ENCODE measurements at places on chromosomes 5 and 9.

- DNase-seq, result no peak
These were observed 151.2 kb upstream of the KIF2A start for GRCh38 chr5:62154758-62155157.

DNA sequence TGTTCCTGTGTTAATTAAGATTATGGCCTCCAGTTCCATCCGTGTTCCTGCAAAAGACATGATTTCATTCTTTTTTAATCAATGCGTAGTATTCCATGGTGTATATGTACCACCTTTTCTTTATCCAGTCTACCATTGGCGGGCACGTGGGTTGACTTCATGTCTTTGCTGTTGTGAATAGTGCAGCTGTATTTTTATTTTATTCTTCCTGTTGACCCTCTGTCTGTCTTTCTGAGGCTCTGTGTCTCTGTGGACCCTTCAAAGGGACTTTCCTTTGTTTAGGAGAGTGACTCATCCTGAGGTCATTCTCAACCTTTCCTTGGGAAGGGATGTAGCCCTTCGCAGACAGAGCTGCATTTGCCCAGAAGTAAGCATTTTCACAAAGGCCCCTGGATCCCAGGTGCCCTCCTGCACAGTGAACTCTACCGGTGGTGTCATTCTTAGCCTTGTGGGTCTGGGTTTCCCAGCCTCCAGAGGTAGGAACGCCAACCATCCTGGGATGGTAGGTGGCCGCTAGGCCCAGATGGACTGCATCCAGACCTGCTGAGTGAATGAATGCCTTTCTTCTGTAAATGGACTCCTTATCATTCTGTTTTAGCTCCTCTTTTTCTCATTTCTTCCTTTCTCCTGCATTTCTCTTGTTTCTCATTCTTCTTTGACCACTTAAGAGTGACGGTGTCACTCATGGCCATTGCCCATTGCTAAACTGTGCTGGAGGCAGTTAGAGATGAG, 22.4 kb downstream of the TRIO start:
- DNase-seq, result no peak

GRCh38 chr9:6787793-6788161, 30.0 kb downstream of the KDM4C start:
- DNase-seq, result no peak

DNA sequence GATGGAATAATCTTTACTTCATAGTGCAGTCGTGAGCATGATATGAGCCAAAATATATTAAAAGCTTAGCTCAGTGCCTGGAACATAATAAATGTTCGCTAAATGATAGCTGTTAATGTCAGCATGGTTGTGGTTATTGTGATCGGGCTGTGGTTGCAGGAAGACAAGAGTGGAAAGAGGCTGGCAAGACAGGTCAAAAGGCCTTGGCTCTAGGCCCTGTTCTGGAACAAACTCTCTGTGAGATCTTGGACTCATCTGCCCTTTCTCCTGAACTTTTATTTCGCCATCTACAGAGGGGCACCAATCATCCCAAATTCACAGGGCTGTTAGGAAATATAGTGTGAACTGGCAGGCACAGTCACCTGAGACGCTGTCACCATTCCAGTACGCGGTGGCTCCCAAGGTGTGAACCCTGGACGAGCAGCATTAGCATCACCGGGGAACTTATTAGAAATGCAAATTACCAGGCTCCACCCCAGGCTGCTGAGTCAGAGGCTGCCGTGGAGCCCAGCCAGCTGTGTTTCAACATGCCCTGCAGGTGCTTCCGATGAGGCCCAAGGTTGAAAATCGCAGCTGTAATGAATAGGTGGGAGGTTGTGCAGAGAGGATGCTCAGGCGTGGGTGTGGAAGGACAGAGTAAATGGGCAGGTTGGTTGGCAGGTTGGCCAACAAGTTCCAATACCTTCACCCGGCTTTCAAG, 50.2 kb upstream of the SAP30L start:
- no peak for DNase-seq

DNA sequence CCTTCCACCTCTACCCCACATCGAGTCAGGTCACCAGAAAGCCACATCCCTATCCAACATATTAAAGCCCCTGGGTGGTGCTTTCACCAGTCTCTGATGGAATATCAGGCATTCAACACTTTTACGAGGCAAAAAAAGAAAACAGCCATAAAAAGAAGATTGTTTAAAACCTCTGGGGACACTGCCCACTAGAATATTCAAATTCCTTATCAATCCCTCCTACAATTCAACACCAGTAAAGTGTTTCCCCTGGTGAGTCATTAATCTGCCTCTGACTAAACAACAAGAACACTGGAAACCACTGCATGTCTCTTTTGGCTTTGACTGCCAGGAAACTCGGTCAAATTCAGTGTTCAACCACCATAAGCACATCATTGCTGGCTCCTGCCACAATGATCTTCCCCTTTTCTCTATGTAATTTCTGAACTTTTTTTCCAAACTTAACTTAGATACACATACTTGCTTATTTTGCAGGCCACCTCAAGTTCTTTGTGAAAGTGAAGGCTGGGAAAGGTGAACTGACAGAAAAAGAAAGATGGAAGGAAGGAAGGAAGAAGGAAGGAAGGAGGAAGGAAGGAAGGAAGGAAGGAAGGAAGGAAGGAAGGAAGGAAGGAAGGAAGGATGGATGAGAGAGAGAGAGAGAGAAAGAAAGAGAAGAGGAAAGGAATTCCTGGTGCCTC, 105.3 kb downstream of the PAX5 start:
- no peak for DNase-seq

- DNase-seq, result no peak
These were observed 4.5 kb downstream of the ZNF608 start for GRCh38 chr5:124741711-124742496.

DNA sequence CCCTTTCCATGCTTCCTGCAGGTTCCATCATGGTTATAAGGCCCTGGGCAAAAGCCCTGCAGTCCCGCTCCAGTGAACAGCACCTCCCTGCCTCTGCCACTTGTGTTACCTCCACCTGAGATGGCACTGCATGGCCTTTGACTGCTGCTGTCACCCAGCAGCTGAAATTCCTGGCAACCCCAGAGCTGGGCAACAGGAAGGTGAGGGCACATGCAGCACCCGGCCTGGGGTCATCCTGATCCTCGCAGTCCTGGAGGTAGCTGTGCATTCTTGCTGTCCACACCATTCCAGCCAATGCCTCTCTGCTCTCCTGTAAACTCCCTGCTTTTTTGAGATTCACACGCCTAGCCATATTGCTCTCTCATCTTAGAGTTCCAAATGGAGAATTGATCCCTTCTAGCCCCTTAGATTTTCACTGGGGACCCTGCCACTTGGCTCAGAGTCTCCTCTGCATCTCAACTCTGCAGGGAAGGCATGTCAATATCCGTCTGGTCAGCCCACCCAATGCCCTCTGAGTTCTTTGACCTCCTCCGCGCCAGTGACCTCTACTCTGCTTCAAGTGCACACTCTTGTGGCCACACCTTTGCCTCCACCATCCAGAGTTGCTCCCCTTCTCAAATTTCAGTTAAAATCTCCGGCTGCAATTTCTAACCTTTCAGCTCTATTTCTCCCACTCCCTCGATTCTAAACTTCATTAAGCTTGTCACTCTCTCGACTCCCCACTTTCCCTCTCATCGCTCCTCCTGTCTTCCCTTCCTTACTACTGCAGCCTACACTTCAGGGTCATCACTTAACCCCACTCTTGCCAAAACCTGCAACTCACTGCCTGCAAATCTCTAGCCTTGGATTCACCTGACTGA, 93.4 kb downstream of the ANKH start:
- no peak for DNase-seq

DNA sequence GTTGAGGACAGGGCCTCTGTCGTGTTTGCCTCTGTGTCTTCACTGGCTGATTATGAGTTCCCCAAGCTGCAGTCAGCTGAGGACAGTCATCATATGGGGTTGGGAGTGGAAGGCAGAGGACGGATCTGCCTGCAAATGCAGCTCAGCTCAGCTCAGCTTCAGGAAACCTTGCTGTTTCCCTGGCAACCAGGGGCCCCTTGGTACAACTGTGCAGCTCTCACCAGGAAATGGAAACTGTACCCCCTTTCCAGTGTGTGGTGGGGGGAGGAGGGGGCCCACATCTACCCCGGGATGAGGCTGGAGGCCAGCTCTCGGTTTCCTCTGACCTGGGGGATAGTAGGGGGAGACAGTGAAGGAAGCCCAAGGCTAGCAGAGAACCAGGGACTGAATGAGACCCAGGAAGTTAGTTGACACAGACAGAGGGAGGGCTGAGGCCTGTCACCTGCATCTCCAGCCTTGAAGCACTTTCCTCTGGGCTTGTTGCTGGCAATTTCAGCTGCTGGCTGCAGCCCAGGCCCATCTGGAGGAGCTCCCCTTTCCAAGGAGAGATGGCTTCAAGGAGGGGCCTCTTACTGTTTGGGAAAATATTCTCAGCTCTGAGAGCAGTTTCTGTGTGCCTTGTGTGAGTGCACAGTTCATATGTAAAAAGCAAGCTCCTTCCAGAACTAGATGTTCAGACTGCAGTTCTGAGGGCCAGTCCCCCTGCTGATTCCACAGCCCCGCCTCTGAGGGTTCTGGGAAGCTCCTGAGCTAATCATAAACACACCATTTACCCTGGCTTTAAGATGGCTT, 6.9 kb downstream of the ANXA6 start:
- DNase-seq, result peak; percentile 51

GRCh38 chr5:35771300-35771699, 85.4 kb upstream of the IL7R start:
- DNase-seq, result no peak

DNA sequence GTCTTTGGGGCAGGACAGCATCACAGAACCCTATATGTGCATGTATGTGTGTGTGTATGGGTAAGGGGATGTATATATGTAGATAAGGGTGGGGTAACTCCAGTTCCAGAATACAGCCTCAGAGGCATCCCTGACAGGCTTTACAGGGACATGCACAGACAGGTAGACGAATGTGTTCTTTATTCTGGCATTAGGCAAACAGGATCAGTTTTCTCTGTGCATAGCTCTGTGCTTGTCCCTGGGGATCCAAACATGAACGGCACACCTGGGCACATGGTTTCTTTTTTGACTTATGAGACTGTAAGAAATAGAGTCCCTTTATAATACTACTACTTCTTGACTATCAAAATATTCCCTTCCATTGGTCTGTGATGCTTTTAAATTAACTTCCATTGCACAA, 120.6 kb downstream of the TRIO start:
- DNase-seq, result no peak

DNA sequence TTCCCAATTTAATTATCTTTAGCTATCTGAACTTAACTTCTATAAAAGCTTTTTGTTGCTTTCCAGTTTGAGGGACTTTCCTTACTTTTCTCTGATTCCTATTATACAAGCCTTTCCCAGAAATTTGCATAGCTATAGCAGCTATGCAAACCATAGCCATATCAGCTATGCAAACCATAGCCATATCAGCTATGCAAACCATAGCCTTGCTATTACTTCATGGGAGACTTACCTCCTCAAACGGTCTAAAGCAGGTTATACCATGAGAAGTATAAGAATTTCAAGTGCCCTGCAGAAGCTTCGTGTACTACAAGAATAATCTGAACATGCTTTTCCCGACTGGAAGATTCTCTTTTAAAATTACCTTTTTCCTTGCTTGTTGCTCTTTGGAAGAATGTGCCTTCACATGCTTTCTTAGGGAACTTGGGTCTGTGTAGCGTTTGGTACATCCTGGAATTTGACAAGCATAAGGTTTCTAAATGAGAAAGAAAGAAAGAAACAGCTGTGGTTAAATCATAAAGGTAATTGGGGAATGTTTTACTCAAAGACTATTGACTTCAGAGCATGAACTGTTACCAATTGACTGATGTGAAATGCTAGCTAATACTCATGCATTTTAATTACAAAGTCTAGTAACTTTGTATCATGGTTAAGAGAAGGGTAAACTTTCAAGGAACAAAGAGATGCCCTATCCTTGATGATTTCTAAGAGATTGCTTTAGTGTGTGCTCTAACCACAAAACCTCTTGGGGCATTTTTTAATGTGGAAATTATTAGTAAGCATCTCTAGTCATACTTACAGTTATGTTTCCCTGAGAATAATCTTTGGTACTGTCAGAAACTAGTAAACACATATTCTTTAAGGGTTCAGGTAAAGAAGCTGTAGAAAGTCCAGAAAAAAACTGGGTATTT, 367.6 kb downstream of the GLIS3 start:
- no peak for DNase-seq

DNA sequence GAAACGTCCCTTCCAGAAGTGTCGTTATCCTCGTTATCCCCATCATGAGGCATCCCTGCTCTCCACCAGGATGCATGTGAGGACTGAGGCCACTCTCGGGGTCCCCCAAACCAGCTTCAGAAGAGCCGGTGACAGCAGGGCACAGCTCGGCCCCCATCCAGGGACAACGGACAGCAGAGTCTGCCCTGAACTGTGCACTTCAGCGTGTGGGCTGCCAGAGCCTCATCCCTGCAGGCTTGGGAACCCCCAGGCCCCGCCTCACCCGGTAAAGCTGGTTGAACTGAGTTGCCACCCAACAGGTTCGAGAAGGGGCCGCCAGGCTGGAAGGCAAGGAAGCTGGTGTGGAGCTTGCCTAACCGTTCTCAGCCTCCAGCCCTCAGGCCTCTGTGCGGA, 710 bp upstream of the CARD9 start:
- DNase-seq, result no peak

GRCh38 chr9:110782701-110783100, 114.1 kb downstream of the MUSK start:
- no peak for DNase-seq

- DNase-seq, result no peak
These were observed 367.5 kb upstream of the BRINP1 start for GRCh38 chr9:119736491-119737454.

DNA sequence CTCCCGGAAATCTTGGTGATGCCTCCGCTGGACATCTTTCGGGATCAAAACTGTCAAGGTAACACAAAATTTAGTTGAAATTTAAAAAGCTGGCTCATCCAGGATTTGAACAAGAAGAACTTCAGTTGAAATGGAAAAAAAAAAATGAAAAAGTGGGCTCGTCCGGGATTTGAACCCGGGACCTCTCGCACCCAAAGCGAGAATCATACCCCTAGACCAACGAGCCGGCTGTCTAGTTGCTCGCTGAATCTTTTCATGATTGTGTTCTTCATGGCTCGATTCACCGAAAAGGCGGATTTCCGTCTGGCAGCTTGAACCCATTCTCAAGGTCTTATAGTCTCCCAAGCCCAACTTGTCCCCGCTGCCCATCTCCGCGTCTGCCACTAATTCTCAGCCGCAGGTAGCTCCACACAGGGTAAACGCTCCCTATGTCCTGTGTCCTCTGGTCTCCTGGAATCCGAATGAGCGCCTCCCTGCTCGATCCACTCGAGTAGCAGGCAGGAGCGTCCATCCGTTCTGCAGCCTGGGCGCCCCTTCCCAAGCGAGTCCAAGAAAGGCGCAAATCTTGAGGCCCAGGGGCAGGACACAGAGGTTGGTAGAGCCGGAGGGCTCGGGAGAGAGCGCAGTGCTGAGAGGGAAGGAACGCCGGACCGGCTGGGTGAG, 16.2 kb downstream of the TRIM7 start:
- peak; percentile 76 for DNase-seq

- DNase-seq, result no peak
These were observed 121.0 kb downstream of the RGS3 start for GRCh38 chr9:113584428-113585084.

- no peak for DNase-seq
These were observed 377.1 kb downstream of the ACTL7B start for GRCh38 chr9:108478431-108479332.

- no peak for DNase-seq
These were observed 21.9 kb upstream of the FSD1L start for GRCh38 chr9:105425816-105426433.
